Glomerular endothelial cell (primary cell): ENCODE measurements at places on chromosomes 3 and 15.

GRCh38 chr3:39013289-39013688 is 38.5 kb downstream of the SCN11A start:
- DNase-seq, result no peak

- peak; percentile 14 for DNase-seq
These were observed 46.9 kb downstream of the ARHGEF3 start for GRCh38 chr3:56754741-56755417.

DNA sequence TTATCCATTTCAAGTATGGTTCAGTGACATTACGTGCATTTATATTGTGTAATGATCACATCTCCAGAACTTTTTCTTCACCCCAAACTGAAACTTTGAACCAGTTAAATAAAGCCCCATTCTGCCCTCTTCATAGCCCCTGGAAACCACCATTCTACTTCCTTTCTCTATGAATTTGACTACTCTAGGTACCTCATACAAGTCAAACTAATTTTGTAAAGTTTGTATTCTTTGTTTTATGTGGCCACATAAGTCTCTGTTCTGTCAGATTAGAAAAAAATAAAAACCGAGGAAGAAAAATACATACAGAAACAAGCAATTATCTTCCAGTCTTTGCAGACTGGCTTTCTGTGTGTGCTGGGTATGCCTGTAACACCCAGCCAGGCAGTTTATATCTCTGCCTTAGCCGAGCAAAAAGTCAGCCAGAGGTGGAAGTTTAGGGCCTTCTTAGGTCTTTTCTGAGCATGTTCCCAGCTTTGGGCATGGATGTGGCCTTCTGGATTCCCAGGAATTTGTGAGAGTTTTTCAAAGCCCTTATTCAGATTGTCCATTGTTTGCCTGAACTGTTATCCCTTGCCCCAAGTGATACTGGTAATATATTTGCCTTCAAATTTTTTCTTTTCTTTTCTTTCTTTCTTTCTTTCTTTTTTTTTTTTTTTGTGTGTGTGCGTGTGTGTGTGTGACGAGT is 6.0 kb upstream of the GRAMD1C start:
- DNase-seq, result no peak

DNA sequence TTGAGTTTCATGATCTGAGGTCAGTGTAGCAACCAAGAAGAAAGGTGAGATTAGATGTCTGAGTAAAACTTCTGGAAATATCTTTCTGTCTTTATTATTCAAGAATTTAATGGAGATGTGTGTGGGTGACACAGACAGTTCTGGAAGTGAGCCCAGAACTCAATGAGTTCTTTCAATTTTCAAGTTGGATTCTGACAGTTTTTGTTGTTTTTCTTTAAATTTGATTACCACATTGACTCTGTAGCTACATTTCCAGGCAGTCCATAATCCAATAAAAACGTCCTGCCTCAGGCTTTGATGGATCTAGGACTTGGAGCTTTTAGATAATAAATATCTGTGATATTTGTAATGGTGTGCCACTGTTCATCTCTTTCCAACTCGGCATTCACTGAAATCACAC is 3.9 kb upstream of the PARP14 start:
- DNase-seq, result no peak

GRCh38 chr3:184155644-184156521 is 706 bp downstream of the DVL3 start:
- DNase-seq, result no peak

DNA sequence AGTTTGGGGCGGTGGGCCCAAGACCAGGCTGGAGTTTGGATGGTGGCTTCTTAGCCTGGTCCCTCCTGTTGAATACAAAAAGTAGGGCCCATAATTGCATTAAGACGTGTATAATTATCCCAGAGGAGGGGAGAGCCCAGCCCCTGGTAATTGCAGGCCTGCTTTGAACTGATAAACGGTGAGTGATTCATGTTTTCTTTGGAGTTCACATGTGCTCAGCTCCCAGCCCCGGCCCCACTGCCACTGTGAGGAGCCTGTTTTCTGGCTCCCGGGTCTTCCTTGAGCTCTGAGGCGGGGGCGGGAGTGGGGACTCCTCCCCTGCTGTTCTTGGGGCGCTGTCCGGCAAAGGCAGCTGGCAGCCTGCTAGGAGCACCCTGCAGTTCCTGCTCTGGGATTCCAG is 3.1 kb downstream of the PLXNA1 start:
- no peak for DNase-seq

DNA sequence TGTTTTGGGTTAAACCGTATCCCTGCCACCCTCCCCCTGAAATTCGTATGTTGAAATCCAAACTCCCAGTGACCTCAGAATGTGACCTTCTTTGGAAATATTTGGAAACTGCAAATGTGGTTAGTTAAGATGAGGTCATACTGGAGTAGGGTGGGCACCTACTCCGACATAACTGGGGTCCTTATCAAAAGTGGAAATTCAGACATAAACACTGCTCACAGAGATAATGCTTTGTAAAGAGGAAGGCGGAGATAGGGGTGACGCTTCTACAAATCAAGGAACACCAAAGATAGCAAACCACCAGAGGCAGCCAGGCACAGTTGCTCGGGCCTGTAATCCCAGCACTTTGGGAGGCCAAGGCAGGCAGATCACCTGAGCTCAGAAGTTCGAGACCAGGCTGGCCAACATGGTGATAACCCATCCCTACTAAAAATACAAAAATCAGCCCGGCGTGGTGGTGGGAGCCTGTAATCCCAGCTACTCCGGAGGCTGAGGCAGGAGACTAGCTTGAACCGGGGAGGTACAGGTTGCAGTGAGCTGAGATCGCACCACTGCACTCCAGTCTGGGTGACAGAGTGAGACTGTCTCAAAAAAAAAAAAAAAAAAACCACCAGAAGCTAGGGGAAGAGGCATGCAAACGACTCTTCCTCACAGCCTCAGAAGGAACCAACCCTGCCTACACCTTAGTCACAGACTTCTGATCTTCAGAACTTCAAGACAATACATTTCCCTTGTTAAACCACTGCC is 51.1 kb upstream of the CHD2 start:
- DNase-seq, result no peak

DNA sequence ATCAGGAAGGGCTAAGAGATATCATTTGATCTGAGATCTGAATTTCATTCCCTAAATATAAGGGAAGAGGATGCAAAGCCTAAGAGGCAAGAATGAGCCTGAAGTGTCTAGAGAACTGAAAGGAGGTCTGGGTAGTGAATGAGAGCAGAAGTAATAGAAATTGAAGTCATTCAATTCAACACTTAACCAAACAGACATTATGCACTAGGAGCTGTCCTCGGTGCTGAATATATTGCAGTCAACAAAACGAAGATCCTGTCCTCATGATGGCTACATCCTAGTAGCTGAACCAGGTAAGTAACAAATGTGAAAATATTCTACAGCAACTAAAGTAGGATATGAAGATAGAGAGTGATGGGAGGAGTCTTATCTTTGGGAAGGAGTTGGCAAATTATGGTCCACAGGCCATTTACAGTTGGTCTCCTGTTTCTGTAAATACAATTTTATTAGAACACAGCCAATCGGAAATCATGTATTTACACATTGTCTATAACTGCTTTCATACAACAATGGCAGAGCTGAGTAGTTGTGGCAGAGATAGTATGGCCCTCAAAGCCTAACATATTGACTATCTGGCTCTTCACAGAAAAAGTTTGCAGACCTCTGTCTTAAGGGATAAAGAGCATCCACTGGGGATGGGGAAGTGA is 192.9 kb upstream of the CADPS start:
- no peak for DNase-seq

GRCh38 chr3:13095408-13095937 is 22.2 kb upstream of the IQSEC1 start:
- DNase-seq, result no peak

- DNase-seq, result no peak
These were observed 43.0 kb upstream of the GLCE start for GRCh38 chr15:69117431-69117871.

DNA sequence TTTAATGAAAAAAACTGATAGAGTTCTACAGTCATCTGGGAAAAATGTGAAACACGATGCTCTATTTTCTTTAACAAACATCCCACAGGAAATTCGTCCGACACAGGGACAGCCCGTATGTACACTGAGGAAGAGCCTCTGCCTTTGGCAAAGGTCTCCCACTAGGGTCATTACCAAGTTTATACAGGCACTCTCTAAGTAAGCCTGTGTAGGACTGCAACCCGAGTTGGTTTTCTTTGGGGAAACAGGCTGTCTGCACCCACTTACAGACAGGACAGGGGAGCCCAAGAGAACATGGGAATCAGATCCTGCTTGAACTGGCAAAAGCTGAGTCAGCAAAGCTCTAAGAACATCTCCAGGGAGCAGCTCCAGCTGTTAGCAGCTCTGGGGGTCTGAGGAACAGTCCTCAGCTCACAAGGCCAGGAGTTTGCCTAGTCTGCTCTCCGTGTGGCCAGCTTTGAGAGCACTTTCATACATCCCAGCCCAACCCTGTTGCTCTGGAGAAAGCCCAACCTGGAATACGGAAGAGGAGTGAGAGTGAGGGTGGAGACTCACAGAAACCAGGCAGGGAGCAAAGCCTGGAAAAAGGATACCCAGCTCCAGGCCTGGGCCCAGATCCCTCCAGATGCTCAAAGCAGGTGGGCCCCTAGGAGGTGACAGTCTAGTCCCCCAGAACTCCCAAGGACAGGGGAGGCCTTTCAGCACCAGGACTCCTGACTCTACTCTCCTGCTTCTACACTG is 1.9 kb downstream of the TBC1D2B start:
- DNase-seq, result peak; percentile 74

GRCh38 chr3:127970966-127971592 is 56.0 kb downstream of the KBTBD12 start:
- no peak for DNase-seq

DNA sequence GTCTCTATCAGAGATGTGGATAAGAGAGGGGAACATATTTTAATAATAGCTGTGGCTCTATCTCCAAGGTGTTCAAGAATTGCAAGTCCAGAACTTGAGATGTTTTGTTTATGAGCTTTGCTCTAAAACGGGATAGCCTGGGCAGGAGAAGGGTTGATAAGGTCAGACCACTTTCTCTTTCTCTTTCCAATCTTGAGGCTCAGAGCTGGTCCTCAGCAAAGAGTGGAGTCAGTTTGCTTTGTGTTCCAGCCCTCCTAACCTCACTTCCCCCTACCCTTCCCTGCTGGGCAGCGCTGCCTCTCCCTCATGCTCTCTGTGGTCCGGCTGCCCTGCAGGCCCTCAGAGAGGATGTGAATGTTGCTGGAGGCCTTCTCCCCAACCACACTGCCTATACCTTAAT is 13.8 kb downstream of the KLHL6 start:
- no peak for DNase-seq

GRCh38 chr3:101848326-101848725 is 988 bp upstream of the NFKBIZ start:
- DNase-seq, result no peak

DNA sequence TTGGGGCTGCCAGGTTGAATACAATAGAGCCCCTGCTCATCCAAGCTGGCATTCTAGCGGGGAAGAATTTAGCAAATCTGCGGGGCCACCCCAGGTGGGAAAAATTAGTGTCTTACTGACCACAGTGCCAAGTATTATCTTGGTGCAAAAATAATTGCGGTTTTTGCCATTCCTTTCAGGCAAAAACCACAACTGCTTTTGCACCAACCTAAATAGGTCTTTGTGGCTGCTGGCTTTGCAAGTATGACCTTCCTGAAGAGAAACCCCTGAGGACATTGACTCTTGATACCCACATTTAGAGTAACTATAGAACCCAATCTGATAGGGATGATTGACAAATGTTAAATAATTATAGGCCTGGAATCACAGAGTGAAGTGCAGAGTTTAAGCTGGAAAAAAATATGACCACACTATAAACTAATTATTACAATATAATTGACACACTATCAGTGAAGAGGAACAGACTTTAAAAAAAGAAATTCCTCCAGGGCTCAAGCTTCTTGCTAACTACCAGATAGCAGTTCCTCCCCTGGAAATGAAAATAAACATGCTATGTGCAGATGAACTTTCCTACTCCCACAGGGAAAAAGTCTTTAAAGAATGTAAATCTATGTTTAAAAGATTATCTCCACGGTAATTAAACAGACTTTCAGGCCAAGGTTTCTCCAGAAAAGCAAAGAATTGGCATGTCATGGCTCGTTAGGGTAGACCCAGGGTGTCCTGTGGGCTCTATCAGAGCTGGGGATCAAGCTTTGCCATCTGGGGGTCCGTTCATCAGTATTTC is 34.4 kb downstream of the CA12 start:
- no peak for DNase-seq

- DNase-seq, result no peak
These were observed 83.3 kb upstream of the SLITRK3 start for GRCh38 chr3:165279471-165279870.

DNA sequence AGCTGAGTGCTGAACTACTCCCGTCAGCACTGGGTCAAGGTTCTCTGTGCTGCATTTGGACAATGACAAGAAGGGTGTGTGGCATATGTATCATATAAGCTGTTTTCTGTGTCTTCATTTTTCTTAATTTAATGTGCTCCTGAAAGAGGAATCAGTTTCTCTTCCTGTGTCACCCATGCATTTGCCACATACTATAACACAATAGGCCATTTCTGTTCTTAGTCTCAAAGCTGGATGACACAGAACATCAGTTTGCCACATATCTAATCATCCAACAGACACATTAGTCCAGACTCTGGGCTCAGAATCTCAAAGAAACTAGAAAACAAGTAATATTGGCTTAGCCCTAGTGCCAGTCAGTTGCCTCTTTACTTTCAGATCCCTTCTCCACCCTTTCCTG is 34.1 kb downstream of the CEP19 start:
- DNase-seq, result no peak

DNA sequence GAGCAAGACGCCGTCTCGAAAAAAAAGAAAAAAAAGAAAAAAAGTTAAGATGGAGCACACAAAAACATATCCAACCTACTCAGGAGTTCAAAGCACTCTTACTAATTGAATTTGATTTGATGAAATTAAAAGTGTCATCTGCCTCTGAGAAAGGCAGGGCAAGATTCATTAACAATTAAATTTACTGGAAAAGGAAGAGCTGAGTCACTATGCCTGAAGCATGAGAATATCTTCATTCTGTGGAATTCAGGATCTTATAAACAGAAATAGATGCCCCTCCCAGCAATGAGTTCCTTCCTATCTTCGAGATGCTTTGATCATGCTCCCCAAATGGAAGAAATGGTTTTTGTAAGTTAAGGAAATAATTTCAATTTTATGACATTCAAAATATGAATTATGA is 61.0 kb upstream of the ST3GAL6 start:
- no peak for DNase-seq

DNA sequence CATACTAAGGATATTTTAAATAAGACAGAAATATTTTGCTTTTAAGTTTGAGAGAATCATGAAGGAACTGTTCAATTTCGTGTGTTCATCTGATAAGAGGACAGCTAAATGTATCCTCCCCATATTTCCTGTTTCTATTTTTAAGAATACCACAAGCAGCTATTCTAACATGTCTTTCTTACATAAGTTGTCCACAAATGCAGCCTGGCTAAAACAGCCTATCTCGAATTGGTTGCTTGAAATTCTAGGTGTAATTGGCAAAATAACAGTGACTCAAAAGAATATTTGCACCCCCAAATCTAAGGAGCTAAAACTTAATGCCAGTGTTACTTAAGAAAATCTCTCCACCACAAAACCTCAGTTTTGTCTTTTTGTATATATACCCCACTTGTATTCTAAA is 35.0 kb downstream of the BTLA start:
- DNase-seq, result no peak

GRCh38 chr3:43477600-43477999 is 144.2 kb downstream of the ANO10 start:
- DNase-seq, result peak; percentile 84

- DNase-seq, result no peak
These were observed 36.2 kb downstream of the MRAS start for GRCh38 chr3:138384531-138384930.

GRCh38 chr3:108352176-108352575 is 55.8 kb downstream of the HHLA2 start:
- no peak for DNase-seq
